Activated T-cell treated with anti-CD3 and anti-CD28 coated beads, Interleukin-2, amount 50 U/mL, for 72 hours (primary cell): ENCODE measurements at places on chromosomes 11 and 22. TPM values are rescaled to one million over a fixed set of nuclear protein-coding genes. Genes with fewer than 3 reads are reported as not detected.

TMEM191C gene
- 3.0 TPM for total RNA-seq

CHST1 gene
- total RNA-seq, result not detected

SLC15A3 gene
- total RNA-seq, result 4.1 TPM

OR5D13 gene
- not detected for total RNA-seq

GNG3 gene
- not detected for total RNA-seq

MRPL23 gene
- 59.4 TPM for total RNA-seq

DDI1 gene
- not detected for total RNA-seq

CRYBB2 gene
- total RNA-seq, result not detected

CDHR5 gene
- total RNA-seq, result 0.09 TPM

- DNase-seq, result no peak
Observed at GRCh38 chr11:132840660-132841059, 691.6 kb downstream of the OPCML start.

- no peak for DNase-seq
Observed at GRCh38 chr11:98587884-98588283, 432.9 kb upstream of the CNTN5 start.

DNA sequence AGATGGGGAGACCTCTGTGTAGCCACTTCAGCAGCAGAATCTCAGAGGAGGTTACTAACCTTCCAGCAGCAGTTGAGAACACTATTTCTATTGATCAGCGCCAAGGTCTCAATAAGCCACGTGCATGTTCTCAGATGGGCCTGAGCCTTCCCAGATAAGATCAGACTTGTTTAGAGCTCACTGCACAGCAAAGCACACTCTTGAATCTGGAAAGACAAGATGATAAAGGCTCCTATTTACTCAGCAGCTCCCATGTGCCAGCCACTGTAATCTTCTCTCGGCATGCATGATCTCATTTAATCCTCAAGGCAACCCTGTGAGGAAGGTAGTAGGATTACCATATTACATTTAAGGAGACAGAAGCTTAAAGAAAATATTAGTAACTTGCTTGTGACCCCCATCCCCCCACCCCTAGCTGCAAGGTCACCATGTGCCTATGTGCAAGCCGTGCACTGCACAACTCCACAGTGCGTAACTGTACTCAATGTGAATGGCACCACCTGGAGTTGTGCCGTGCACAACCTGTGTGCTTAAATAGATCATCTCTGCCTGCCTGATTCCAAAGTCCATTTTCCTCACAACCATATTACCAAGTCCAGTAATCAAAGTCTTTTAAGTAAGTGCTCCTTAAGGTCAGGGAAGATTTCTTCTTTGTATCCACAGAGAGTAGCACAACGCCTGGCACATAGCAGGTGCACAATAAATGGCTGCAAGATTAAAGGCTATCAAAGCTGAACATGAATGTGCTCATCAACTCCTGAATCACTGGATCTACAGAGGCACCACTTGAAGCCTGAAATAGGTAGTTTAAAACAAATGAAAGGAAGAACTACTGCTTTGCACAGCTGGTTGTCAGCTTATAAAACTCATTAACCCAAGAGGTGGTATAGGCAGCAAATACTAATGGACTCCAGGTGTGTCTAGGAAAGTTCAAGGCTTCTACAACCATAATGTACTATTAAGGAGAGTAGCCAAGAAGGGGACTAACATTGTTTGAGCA lies 293.8 kb downstream of the BUD13 start:
- no peak for DNase-seq

- DNase-seq, result peak; percentile 77
Observed at GRCh38 chr22:44026630-44027511, 2.8 kb downstream of the PARVB start.

DNA sequence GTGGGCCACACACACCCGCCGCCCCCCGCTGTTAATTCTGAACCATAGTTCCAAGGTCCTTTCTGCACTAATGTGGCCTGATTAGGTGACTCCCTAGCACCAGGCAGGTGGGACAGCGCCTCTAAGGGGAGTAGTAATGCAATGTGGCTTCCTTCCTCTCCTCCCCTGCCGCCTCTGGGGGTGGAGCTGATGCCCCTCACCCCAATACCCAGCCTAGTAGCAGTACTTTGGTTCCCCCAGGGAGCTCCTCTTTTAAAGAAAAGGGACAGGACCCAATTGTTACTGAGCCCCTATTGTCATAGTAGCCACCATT lies 14.4 kb downstream of the RTN4RL2 start:
- DNase-seq, result no peak

- no peak for DNase-seq
Observed at GRCh38 chr22:28736301-28737155, 5.1 kb downstream of the CHEK2 start.

DNA sequence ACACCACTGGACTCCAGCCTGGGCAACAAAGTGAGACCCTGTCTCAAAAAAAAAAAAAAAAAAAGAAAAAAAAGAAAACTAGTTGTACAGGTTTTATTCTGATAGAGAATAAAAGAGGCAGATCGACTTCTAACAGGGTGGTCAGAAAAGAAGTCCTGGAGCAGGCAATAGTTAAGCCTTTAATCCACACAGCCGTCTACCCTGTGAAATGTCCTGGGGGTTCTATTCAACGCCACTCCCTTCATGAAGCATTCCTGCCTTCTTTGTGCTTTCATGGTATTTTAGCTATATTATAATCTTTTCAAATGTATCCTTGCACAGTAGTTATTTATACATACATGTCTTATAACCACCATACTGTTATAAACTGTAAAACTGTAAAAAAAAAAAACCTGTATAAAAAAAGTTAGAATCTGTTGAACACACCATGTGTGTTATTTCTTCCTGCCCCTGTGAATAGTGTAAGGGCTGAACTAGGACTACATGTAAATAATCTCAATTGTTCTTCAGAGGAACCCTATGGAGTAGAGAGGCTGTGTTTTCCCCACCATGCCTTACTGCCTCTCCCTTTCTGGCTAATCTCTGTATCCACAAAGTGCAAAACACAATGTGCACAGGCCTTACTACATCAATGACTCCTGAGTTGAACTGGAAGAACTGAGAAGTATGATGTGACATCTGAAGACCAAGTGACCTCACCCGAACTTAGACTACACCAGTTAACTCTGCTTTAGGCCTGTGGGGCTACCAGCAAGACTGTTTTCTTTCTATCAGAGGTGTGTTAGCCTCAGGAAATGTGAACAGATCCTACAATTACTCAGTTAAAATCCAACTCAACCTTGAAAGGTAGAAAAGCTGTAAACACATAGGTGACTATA lies 25.3 kb downstream of the PRCP start:
- DNase-seq, result no peak

DNA sequence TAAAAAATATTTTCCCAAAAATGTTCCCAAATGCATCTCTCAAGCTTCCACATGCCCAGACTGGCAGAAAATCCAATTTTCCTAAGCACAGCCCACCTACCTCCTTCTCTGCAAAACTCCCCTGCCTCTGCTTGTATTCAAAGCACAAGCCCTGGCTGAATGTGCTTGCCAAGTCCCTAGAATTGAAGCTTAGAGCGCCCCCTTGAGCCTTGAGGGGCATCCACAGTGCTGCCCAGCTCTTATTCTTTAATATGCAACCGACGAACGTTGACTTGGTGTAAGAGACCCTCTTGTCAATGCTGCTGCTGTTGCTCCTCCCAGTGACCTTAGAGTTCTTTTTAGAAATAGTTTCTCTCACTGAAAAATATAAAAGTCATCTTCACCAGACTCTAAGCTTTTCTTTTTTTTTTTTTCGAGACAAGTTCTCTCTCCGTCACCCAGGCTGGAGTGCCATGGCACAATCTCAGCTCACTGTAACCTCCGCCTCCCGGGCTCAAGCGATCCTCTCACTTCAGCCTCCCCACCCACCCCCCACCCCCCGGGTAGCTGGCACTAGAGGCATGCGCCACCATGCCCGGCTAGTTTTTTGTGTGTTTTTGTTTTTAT lies 63.5 kb upstream of the CAPRIN1 start:
- DNase-seq, result peak; percentile 80

DNA sequence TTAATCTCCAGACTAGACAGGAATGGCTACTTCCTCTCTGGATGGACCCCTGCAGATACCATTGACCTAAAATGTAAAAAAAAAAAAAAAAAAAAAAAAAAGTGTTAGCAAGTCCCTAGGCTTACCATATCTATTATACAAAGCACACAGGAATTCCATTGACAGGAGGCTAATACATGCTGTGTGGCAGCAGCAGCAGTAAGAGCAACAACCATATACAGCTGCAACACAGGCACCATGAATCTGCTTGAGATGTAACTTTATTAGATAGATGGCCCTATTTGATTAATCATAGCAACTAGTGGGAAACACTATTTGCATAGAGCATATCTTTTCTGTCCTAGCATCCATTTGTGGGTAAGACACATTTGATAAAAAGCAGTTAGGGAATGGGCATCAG lies 1447.1 kb downstream of the FAM181B start:
- no peak for DNase-seq

GRCh38 chr22:47280301-47280700 lies 517.9 kb downstream of the TBC1D22A start:
- no peak for DNase-seq

- no peak for DNase-seq
Observed at GRCh38 chr11:34182921-34183685, 77.7 kb downstream of the NAT10 start.

GRCh38 chr11:96167787-96168186 lies 175.2 kb downstream of the MAML2 start:
- DNase-seq, result no peak

DNA sequence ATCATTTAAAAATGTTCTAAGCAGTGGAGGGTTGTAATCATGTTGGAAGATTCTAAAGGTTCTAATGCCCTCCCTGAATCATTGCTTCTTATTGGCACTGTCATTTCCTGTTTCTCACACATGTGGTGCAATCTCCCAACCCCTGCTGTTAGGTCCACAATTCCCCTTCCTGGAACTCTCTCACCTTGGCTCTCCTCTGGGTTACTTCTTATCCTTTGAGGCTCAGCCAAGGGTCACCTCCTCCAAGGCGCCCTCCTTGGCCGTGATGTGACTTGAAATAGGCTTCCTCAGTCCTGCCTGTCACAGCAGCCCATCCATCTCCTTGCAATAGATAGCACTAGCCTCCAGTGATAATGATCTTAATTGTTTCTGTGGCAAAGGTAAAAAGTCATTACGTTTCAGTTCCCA lies 149.8 kb downstream of the TTC17 start:
- no peak for DNase-seq

DNA sequence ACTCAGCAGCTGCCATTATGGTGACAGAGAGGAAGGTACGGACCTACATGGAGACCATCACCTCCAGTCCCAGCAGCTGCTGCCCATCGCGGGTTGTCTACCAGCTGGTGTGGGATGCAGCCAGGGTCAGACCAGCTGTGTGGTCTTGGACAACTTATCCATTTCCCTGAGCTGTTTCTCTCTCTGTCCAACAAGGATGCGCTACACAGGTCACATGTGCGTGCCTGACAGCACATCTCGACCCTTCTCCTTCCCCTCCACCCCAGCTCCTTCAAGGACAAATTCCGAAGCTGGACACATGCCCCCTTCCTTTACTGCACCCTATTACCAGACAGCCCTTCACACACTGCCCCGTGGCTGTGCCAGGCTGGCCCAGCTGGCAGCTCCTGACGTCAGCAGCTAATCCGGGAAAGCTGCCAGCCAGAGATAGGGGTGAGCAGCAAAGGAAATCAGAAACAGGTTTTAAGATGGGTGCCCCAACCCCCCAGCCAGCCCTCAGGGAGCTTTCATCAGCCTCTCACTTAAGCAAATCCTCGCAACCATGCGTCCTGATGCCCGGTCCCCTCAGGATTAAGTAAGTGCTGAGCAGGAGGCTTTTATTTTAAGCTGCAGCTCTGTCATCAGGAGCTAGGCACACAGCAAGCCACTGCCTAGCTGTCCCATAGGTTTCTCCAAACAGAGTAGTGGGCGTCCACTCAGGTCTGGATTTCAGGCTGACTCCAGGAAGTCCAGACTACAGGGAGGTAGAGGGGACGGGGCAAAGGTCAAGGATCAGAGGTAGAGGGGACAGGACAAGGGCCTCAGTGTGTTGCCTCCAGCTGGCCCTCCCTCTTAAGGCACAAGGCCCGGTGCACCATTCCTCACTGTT lies 20.3 kb downstream of the TEF start:
- DNase-seq, result no peak

GRCh38 chr22:38304526-38304925 lies 12.7 kb downstream of the CSNK1E start:
- DNase-seq, result no peak

DNA sequence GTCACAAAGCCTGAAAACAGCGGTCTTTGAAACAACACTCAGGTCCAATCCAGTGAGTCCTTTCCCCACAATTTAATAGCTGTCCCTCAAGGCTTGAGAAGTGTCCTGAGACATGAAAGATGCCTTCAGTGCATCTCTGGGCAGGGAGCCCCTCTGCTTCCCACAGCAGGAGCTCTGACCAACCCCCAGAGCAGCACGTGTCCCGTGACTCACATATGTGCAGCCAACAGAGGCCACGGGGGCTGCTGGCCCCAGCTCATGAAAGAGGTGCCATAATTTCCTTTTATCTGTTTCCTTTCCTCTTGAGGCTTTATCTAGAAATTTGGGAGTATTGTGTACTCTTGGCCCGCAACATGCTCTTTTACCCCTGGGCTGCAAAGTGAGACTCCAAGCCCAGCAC lies 33.2 kb upstream of the LMO1 start:
- no peak for DNase-seq

GRCh38 chr11:82080160-82080559 lies 653.5 kb downstream of the FAM181B start:
- no peak for DNase-seq

DNA sequence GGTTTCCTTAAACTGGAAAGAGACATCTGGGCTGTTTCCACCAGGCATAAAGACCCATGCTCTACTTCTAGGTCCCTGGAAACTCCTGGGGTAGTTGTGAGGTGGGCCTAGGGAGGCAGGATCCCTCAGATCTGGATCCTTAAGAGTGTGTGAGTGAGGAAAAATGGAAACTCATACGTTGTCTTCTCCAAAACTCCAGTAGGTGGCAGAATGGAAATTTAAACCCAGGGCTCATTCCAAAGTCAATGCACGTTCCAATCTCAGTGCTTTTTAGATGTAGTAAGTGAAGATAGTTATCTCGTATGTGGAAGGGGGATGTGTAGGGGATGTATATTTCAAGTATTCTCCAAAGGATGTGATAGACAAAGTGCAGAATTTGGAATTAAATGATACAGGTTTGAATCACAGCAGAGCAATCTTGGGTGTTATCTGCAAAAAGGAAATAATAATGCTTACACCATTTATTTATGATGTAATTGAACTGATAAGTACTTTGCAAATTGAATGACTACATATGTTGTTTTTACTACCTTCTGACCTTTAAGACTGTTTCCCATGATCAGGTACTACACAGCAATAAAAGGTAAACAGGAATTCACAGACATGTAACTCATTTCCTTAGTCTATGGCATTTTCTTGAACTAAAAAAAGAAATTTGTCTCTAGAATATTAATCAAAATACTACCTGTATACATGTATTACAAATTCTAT lies 13.1 kb upstream of the MMP1 start:
- DNase-seq, result no peak

DNA sequence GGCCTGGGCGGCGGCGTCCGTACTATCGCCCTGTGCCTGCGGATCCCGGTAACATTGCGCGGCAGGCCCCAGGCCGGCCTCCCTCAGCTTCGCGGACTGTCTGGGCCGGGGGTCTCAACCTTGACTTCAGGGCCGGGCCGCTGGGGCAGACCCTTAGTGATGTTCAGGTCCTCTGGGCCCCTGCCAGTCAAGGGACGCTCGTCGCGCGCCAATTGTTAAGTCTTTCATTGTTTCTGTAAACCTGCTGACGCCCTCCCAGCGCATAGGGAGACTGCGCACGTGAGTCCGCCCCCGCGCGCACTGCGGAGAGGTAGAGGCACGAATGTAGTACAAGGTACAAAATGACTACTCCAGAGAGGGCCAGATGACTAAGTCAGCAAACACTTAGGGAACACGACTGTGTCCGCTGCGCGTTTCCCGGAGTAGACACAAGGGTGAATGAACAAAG lies 451 bp upstream of the HDHD5 start:
- DNase-seq, result peak; percentile 72

- DNase-seq, result peak; percentile 71
Observed at GRCh38 chr11:67118181-67118766, 789 bp upstream of the KDM2A start.
